ENCODE measurements at places on chromosomes 4 and X.
A peak's percentile ranks its signal among the peaks of the same experiment; 100 is the strongest.

DNA sequence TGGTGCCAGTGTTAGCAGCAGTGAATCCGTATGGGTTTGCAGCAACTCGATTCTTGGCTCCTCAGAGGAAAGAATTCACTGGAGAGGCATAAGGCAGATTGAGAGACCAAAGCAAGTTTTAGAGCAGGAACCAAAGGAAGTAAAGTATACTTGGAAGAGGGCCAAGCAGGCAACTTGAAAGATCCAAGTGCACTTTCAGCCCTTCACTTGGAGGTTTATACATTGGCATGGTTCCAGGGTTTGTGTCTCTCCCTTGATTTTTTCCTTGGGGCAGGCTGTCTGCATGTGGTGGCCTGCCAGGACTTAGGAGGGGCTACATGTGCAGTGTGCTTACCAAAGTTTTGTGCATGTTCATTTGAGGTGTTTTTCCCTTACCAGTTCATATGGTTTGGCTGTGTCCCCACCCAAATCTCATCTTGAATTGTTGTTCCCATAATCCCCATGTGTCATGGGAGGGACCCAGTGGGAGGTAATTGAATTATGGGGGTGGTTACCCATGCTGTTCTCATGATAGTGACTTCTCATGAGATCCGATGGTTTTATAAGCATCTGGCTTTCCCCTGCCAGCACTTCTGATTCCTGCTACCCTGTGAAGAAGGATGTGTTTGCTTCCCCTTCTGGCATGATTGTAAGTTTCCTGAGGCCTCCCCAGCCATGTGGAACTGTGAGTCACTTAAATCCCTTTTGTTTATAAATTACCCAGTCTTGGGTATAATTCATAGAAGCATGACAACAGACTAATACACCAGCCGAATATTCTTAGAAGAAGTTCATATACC is 86.2 kb upstream of the TSPAN5 start:
- DNase-seq = no peak

- no peak for DNase-seq
These were observed 6.2 kb upstream of the AFF1 start for GRCh38 chr4:86928400-86929255.

GRCh38 chr4:112031712-112032328 is 113.4 kb upstream of the FAM241A start:
- no peak for DNase-seq

GRCh38 chr4:40987151-40987550 is 227.2 kb downstream of the APBB2 start:
- DNase-seq = no peak

- DNase-seq = no peak
These were observed 24.1 kb upstream of the PBDC1 start for GRCh38 chrX:76148753-76149152.

DNA sequence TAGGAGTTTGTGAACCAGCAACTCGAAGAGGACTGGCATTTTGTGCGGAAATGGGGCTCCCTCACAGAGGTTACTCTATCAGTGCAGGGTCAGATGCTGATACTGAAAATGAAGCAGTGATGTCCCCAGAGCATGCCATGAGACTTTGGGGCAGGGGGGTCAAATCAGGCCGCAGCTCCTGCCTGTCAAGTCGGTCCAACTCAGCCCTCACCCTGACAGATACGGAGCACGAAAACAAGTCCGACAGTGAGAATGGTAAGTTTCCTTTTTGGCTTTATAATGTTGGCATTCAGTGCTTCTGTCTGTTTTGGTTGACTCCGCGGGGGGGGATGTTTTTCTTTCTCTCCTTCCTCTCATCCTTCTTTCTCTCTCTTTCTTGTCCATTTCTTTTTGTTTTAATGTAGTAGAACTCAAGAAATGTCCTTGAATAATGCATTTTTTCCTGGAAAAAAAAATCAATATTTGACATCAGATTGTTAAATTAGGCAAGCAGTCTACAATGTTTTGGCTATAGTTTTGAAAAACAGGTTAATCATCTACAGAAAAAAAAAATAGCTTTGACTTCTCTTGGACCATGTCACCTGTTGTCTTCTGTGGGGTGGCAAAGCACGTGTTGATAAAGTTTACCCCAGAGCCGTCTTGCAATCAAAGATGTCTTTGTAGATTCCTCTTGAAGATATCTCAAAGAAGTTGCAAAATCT is 103.6 kb downstream of the TENM3 start:
- DNase-seq = no peak

- no peak for DNase-seq
These were observed 48.0 kb downstream of the ETNPPL start for GRCh38 chr4:108714880-108715279.

DNA sequence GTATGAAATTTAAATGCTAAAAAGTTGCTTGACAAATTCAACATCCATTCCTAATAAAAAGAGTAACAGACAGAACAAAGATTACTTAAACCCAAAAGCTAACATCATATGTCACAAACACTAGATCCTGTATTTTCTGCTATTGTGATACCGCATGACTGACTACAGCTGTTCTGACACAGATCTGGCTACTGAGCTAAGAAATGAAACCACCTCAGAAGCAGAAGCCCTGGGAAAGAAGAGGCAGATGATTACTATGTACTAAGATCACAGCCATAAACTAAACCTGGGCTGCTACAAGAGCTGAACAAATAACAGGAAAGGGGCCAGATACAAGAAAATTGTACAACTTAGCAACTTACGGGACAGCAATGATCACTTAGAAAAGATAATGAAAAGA is 9.4 kb downstream of the LETM1 start:
- DNase-seq = no peak

- no peak for DNase-seq
These were observed 19.1 kb downstream of the SH3BP2 start for GRCh38 chr4:2811830-2812611.

- DNase-seq = no peak
These were observed 249.0 kb upstream of the MAB21L2 start for GRCh38 chr4:150332961-150333360.

GRCh38 chrX:124085063-124085462 is 123.6 kb downstream of the STAG2 start:
- no peak for DNase-seq

DNA sequence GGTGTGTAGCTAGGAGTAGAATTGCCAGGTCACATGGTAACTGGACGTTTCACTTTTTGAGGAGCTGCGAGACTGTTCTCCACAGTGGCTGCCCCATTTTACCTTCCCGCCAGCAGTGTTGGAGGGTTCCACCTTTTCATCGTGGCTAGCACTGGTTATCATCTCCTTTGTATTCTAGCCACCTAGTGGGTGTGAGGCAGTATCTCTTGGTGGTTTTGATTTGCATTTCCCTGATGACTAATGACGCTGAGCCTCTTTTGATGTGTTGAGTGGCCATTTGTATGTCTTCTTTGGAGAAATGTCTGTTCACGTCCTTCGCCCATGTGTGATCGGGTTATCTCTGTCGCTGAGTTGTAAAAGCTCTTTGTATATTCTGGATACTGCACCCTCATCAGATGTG is 10.6 kb downstream of the ABCD1 start:
- no peak for DNase-seq

DNA sequence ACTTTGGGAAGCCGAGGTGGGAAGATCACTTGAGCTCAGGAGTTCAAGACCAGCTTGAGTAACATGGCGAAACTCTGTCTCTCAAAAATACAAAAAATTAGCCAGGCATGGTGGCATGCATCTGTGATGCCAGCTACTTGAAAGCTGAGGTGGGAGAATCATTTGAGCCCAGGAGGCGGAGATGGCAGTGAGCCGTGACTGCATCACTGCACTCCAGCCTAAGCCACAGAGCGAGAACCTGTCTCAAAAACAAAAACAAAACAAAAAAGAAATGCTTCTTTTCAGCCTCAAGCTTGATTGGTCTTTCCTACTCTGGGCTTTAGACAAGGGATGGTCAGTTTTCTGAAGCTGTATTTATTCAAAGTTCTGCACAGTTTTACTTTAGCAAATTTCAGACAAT is 15.8 kb upstream of the DHRSX start:
- no peak for DNase-seq

GRCh38 chrX:74063426-74064155 is 240.4 kb upstream of the ZCCHC13 start:
- DNase-seq = no peak

DNA sequence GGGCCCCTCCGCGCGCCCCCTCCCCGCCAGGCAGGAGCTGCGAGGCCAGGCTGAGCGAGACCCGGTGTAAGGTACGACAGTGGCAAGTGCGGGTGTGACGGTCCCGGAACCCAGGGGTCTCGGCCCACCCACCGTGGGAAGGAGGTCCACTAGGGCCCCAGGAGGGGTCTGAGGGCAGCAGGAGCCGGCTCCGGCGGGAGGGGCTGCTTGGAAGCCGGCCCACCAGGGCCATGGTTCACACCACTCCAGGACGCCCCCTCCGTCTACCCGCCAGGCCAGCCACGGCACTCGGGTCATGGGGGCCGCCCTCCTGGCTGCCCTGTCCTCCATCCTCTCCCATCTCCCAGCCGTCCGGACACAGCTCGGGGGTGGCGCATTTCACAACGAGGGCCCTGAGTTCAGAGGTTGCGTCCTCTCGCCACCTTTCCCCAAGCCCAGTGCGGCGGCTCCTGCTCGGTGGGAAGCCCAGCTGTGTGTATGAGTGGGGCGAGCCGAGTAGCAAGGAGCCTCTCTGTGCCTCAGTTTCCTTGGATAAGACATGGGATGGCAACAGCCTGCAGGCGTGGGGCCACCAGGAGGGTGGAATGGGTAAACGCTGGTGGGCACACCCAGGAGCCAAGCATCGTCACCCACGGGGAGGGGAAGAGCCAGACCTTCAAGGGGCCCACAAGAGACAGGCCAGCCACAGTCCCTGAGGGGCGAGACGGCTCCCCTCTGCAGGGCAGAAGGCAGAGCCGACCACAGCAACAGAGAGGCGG is 81.3 kb downstream of the FAM53A start:
- no peak for DNase-seq

- DNase-seq = no peak
These were observed 466.9 kb downstream of the FSTL5 start for GRCh38 chr4:161696944-161697343.

- no peak for DNase-seq
These were observed 344.5 kb upstream of the NR3C2 start for GRCh38 chr4:148786699-148787098.

GRCh38 chr4:82681754-82682153 is 116.8 kb downstream of the SCD5 start:
- DNase-seq = no peak

DNA sequence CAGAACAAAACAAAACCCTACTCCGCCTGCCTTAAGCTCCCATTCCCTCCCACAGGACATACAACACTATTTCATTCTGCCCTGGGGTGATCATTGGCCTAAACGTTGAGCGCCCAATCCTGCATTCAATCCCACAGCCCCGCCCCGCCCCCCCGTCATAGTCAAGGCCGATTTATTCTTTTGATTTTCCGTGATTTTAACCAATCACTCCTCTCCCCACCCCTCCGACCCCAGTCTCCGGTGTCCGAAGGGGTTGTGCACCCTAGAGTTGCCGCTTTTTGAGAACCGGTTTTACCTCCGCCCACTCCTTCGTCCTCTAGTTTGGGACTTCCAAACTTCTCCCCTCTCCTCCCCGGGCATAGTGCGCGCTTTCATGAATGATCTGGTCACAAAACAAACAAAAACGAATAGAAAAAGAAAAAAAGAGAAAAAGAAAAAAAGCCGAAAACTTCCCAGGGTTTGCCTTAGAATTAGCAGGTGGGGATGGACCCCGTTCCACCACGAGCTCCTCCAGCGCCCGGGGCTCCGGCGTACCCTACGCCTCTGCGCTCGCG is 446 bp upstream of the UBE2A start:
- DNase-seq = peak; percentile 80

DNA sequence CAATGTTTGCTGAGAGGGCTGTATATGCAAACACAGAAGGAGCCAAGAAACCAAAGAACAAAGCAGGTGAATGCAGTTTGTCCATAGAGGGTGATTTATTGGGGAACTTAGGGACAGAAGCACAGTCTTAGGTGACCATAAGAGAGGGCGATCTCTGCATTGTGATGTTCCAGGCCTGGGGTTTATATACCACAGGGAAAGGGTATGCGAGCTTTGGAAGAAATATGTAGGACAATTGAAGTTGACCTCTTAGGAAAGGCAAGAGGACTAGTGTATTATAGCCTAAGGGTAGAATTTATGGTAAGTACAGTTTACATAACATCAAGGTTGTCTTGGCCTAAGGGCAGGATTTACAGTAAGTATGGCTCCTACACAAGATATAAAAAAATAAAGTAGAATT is 27.8 kb downstream of the FAM184B start:
- no peak for DNase-seq

- no peak for DNase-seq
These were observed 70.3 kb downstream of the ANXA10 start for GRCh38 chr4:168162604-168163003.

DNA sequence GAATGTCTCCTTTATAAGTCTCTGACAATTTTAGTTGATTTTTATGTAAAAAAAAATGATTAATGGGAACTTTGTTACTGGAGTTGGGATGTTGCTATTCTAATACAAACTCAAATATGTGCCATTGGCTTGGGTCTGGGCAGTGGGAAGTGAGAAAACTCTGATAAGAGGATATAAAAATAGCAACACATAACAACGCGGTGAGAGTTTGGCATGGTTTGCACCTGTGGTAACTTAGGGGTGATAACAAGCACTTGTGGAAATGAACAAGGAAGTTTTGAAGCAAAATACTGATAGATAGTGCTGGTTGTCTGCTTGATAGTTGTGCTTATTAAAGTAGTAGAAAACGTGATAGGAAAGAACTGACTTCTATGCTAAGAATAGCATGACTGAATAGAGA is 743.3 kb upstream of the AGA start:
- no peak for DNase-seq

- DNase-seq = no peak
These were observed 156.2 kb upstream of the PSAPL1 start for GRCh38 chr4:7590899-7591298.

All from coronary artery (tissue), 2 donors.